ENCODE measurements at places on chromosomes 16 and 17.

GRCh38 chr16:14248791-14249190, 177.7 kb downstream of the MRTFB start:
- DNase-seq, result no peak

- DNase-seq, result no peak
Measured at GRCh38 chr17:56185491-56186221, 32.4 kb downstream of the ANKFN1 start.

DNA sequence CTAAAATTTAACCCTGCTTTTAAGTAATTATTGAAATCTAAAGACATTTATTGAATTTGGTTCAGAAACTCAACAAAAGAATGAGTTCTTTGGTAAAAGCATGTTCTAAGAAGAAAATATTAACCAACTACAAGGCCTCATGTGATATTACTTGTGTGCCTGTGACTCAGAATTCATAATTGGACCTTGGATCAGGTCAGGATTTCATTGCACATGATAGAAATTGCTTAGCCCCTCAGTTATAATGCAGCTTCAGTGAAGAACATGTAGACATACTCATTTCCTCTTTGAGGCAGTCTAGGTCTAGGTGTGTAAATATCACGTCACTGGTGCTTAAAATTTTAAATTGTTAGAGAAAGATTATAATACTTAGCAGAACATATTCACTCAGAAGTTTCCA, 410.0 kb upstream of the SOX9 start:
- DNase-seq, result no peak

DNA sequence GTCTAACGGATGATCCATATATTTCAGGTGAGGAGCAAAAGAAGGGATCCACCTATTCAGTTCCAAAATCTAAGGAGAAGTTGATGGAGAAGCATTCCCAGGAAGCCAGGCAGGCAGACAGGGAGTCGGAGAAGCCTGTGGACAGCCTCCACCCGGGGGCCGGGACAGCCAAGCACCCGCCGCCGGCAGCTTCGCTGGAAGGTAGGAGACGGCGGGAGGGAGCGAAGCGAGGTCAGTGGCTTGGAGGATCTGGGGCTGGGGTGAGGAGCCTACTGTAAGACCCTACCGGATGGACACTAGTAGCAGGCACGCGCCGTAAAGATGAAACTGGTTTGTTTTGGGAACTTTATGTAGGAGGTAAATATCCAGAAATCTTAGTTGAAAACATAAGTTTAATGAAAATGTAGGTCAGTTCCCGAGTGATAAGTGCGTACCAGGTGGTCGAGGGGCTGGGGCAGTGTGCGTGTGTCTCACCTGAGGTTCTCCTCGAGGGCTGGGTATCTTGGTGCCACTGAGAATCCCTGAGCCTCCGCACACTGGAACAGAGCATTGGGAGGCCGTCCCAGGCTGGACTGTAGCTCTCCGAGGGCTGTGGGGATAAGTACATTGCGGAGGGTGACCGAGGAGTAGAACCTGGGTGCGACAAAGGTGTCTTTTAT, 714 bp downstream of the SPATA33 start:
- no peak for DNase-seq

- peak; percentile 60 for DNase-seq
Measured at GRCh38 chr17:66799849-66800537, 34.9 kb upstream of the CACNG5 start.

DNA sequence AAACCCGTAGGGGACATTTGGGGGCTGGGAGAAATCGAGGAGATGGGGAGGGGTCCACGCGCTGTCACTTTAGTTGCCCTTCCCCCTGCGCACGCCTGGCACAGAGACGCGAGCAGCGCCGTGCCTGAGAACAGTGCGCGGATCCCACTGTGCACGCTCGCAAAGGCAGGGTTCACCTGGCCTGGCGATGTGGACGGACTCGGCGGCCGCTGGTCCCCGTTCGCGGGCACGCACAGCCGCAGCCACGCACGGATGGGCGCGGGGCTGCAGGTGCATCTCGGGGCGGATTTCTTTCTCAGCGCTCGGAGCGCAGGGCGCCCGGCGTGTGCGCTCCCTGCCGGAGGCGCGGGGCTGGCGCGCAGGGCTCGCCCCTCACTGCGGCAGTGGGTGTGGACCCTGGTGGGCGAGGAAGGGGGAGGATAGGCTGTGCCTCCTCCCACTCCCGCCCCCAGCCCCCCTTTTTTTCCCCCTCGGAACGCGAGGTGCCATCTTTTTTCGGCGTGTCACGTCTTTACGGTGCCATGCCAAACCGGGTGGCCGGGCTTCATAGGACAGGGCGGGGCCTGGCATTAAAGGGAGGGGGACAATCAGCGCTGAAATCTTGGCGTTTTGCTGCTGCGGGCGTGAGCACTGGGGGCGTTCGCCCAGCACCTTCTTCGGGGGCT, 1.1 kb downstream of the MAPT start:
- peak; percentile 33 for DNase-seq

- DNase-seq, result peak; percentile 91
Measured at GRCh38 chr17:58006560-58006923, 504 bp downstream of the SRSF1 start.

- DNase-seq, result peak; percentile 21
Measured at GRCh38 chr16:23901178-23902033, 65.6 kb downstream of the PRKCB start.
